ENCODE measurements at places on chromosomes 7 and 10.

GRCh38 chr7:37150180-37150579, 298.5 kb downstream of the ELMO1 start:
- DNase-seq: no peak

DNA sequence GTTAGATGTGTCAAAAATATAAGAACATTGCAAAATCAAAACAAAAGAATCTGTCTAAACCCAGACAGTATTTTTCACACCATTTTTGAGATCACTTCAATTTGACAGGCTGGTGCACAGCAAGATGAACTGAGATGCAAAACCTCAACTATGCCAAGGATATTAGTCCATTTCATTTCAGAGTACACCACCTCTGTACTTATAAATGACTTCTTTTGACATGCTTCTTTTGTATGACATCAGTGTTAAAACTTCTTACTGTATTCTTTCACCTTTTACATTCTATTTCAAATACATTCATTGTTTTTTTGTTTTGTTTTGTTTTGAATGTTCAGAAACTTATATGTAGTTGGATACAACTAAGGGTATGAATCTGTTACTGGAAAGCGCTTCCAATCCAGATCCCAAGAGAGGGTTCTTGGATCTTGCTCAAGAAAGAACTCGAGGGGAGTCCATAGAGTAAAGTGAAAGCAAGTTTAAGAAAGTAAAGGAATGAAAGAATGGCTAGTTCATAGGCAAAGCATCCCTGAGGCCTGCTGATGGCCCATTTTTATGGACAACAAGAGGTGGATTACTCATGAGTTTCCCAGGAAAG, 23.5 kb upstream of the GPR141 start:
- DNase-seq: no peak

- DNase-seq: peak; percentile 56
Measured at GRCh38 chr7:76300166-76300731, 2.2 kb upstream of the HSPB1 start.

GRCh38 chr10:70267161-70267933, 16.5 kb downstream of the NPFFR1 start:
- DNase-seq: peak; percentile 94

DNA sequence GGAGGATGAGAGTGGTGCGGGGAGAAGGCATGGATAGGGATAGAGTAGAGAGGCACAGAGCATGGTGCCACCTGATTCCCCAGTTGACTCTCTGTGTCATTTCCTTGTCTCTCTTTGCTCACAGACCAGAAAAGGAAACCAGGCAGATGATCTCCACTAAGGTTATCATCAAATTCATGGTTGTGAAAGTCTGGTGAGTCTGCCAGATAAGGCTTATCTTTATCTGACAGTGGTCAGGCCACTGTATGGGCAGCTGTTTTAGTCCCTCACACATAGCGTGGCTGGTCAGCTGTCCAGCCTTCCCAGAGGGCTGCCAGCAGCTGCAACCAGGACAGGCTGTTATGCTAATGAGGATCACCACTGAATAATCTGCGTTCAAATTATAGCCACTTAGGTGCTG, 99.0 kb downstream of the ADRA2A start:
- DNase-seq: no peak

GRCh38 chr7:101953248-101953819, 135.9 kb downstream of the CUX1 start:
- peak; percentile 60 for DNase-seq

- DNase-seq: no peak
Measured at GRCh38 chr7:18538554-18539250, 43.2 kb downstream of the HDAC9 start.
